GDM1 (cell line): ENCODE measurements at places on chromosomes 2 and 18.
A peak's percentile ranks its signal among the peaks of the same experiment; 100 is the strongest.

- no peak for DNase-seq
Observed at GRCh38 chr2:69608109-69608508, 35.4 kb downstream of the AAK1 start.

- no peak for DNase-seq
Observed at GRCh38 chr2:66364495-66365333, 70.2 kb upstream of the MEIS1 start.

GRCh38 chr2:162838136-162838497, 450 bp downstream of the KCNH7 start:
- DNase-seq = no peak

GRCh38 chr2:115569547-115569946, 1127.1 kb downstream of the DPP10 start:
- DNase-seq = no peak

DNA sequence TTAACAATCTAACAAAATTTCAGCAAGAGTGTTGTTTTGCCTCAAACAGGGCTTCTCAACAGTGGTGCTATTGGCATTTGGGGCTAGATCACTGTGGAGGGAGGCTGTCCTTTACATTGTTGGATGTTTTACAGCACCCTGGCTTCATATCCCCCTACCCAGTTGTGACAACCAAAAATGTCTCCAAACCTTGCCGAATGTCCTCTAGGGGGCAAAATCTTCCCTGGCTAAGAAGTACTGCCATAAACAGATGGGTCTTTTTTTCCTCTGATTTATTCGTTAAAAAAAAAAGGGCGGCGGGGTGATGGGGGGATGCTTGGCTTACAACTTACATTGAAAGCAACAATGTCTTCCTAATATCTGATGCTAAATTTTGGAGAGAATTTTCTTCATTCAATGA, 207.6 kb upstream of the CCDC150 start:
- DNase-seq = no peak

GRCh38 chr2:187554011-187554703, at the start of gene TFPI:
TSS of gene TFPI (minus strand) at chr2:187554435. CDS start at chr2:187503768, 50,667 bp downstream.
- DNase-seq = peak; percentile 46

GRCh38 chr2:54422072-54422581, 34.0 kb upstream of the SPTBN1 start:
- peak; percentile 84 for DNase-seq

- DNase-seq = no peak
Observed at GRCh38 chr2:126634273-126634861, 21.6 kb upstream of the GYPC start.
